ENCODE measurements at places on chromosomes 11 and 22. TPM values are rescaled to one million over a fixed set of nuclear protein-coding genes. Genes with fewer than 3 reads are reported as not detected.

The PVALB gene
- total RNA-seq: not detected

The TESMIN gene
- total RNA-seq: 13.8 TPM

The INS gene
- not detected for total RNA-seq

The NCR3LG1 gene
- total RNA-seq: 0.15 TPM

The KIF18A gene
- total RNA-seq: 26.7 TPM

The HPX gene
- 0.18 TPM for total RNA-seq
